K562 (cell line): ENCODE measurements at places on chromosomes 2 and 18. TPM values are rescaled to one million over a fixed set of nuclear protein-coding genes. Genes with fewer than 3 reads are reported as not detected.

EML4 gene
- 20.7 and 22.0 TPM in 2 replicates for polyA plus RNA-seq

KHK gene
- 4.8 and 5.2 TPM in 2 replicates for polyA plus RNA-seq

DNA sequence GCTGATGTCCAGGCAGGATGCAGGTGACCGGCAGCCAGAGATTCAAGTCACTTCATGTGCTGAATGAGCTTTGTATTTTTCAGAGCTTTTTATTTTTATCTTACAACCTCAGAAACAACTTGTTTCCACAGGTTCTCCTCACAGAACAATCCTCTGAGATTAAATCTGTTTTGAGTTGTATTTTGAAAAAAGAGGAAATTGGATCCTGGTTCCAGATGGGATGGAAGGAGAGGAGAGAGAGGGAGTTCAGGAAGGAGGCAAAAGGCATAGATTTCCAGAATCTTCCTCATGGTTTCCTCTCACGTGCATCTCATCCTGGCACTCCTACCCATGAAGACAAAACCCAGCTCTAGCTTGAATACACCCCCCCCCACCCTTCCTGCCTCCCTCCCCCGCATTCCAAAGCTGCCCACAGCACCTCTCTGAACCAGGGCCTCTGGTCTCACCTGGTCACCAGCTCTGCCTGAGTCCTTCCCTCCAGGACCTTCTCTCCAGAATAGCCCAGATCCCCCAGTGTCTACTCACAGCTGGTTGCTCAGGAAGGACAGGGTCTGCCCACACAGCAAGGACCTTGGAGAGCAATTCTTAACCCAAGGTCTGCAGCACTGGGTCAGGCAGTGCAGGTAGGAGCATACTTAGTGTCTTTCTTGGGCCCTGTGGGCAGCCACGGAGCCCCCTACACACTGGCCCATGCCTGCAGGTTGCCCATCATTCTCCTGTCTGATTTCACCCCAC is 104.7 kb downstream of the ZFP36L2 start:
- DNase-seq, result no peak

DNA sequence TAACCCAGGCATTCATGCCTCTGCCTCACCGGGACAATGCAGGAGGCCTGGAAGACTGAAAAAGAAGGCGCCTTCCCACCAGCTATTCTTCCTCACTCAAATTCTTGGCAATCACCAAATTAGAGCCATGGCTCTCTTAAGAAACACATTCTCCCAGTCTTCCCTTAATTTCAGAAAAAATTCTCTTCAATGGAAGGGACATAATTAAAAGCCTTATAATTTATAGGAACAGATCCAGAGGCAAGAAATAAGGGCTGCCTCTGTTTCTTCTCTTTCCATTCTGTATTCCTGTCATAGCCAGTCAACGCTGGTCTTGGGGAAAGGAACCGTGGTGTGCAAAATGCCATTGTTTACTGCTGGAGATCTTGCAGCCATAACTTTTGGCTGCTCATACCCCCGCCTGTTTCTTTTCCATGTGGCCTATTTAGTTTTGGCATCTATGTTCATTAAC is 32.8 kb downstream of the DTNA start:
- no peak for DNase-seq

- no peak for DNase-seq
Measured at GRCh38 chr2:178589335-178589734, 109.1 kb downstream of the PLEKHA3 start.

DNA sequence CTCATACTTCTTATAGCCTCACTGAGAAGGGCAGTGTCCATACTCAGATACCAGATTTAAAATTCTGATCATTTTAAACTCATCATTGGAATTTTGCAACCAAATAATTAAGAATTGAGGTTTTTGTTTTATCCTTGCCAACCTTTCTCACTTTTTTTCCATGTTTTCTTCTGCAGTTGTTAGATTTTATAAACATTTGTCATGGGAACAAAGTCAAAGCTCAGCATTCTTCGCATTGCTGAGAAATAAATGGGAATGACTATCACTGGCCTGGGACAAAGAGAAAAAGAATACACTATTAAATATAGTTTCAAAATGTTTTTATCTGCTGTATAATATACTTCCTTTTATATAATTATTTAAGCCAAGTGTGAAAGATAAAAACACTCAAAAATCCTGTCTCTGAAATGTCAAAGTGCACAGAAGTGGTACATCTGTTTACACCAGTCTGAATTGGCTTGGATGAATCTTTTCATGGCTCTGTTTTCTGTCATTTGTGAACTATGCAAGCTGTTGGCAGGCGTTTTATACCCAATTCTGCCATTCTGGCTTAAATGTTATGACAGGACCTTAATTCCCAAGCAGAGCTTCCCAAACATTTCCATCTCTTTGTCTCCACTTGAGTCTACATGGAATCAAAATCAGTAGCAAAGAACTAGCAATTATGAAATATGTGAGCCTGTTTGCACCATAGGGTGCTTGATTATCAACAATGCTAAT is 249.3 kb upstream of the SYT4 start:
- DNase-seq, result no peak

DNA sequence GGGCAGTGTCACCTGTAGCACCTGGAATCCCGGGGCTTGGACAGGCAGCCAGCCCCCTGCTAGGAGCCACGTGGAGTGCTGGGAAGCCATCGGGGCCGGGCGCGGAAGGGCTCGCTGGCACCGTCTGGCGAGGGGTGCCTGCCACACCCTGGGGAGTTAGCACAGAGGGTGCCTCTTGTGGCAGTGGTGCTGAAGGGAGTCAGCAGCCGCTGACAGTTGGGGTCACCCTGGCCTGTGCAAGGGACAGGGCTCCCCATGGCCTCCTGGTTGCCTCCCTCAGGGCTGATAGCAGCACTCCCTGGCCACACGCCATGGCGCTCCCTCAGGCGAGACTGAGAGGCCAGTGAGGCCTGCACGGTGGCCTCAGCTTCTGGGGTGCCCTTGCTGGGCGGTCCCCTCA is 13.9 kb upstream of the D2HGDH start:
- no peak for DNase-seq

DNA sequence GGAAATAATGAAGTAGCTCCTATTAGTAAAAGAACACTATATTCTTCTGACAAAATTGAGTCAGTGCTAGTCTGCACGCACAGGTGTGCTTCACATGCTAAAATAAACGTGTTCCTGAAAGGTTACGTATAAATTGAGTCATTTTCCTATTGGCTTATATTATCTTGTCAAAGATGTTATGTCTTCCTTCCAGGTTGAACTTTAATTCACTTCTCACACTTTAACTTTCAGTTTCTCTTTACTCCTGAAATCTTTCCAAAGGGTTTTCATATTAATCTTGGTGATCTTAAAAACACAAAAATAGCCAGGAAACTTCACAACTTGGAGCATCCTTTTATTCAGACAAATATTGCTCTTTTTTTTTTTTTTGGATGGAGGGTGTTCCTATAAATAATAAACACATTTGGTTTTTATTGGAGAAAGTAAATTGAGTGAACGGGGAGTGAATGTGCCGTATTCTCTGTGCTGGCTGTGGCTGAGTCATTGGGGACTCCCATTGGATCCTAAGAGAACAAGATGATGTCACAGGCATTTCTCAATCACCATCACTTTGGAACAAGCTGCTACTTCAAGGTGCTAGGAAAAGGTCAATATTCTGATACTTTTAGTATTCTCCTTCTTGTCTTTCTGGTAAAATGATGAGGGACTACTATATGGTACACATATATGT is 150.2 kb upstream of the SPATS2L start:
- no peak for DNase-seq

DNA sequence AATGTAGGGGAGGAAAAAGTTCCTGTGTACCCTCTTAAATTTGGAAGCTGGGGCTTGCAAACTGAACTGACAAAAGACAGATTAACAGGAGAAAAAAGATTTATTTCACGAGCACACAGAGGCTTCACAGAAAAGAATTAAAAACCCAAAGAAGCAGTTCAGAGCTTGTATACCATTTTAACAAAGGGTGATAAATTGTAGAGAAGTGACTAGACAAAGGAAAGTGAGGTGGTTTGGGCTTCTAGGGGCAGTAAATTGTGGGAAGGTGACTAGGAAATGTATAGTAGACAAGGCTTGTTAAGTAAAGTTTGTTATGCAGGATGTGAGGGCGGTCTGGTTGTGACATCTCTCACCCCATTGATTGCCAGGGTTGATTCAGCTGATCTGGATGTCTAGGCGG is 53.5 kb upstream of the ZDBF2 start:
- no peak for DNase-seq

GRCh38 chr2:223805008-223805407 is 32.4 kb downstream of the AP1S3 start:
- no peak for DNase-seq

DNA sequence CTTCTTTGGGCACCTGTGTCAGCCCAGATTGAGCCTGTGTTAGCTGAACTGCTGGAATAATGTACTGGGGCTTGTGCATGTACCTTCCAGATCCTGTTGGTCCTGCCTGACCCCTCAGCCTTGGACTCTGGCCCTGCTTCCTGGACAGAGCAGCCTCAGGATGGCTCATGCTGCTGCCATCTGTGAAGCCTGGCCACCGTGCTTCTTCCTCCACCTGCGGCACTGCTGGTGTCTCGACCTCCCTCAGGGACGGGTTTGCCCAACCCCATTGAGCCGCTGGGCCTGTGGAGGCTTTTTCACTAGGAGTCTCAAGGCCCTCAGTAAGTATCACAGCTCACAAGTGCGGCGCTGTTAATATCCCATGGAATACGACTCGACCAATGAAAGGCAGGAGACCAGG is 342.7 kb downstream of the TGIF1 start:
- DNase-seq, result no peak

DNA sequence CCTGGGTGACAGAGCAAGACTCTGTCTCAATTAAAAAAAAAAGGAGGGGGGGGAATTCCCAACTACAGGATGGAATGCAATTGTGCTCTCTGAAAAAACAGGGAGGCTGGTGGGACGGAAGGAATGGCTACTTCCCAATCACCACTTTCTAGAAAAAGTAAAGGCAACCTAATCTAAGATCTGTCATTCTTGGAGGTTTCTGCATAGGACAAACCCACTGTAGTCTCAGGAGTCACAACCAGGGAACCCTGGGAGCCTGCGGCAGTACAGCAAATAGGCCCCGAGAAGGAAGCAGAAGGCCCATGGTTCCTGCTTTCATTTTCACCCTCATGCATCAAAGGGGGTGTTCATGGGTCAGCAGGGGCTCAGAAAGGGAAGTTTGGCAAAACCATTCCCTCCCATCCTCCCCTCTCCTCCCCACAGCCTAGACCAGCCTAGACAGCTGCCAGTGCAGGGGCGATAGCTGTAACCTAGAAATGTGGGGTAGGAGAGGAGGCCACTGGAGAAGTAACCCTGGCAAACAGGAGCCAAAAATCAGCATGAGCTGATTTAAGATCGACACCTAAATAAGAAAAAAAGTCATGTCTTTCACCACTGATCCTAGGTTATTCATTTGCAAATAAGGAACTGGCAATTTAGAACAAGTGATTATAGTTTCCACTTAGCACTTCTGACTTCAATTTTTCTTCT is 48.0 kb downstream of the TRABD2A start:
- no peak for DNase-seq
